ENCODE measurements at places on chromosomes 4 and X.

DNA sequence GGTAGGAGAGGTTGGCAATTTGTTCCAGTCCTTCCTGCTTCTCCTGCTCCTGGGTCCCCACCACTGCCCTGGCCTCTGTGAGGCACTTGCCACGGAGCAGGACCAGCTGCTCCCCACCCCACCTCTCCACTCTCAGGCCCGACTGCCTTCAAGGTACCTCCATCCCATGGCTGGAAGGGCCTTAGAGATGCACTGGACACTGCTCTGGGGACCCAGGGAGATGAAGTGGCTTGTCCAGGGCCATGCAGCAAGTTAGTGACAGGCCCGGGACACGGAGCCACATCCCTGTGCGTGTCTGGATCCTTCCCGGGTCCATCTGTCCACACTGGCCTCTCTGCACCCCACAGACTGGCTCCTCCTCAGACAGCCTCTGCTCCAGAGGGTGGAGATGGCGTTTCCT, 105.3 kb downstream of the CPZ start:
- no peak for DNase-seq

DNA sequence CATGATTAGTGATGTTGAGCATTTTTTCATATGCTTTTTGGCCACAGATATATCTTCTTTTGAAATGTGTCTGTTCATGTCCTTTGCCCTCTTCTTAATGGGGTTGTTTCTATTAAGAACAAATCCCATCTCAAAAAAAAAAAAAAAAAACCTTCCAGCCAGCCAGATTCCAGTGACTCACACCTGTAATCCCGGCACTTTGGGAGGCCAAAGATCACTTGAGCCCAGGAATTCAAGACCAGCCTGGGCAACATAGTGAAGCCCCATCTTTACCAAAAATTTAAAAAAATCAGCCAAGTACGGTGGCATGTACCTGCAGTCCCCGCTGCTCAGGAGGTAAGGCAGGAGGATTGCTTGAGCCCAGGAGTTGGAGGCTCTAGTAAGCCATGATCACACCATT, 5.1 kb downstream of the RAB33B start:
- no peak for DNase-seq

DNA sequence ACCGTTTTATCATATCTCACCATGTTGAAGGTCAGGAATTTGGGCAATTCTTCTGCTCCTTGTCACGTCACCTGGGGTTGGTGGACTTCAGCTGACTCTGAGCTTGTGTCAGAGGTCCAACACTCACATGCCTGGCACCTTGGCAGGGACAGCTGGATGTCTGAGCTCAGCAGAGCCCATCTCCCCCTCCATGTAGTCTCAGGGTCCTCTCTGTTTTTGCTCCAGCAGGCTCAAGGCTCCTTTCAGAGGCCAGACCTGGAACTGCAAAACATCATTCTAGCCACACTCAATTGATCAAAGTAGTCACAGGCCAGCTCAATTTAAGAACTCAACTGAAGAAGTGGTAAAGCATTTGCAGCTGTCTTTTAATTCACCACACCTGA, 45.4 kb downstream of the EDNRA start:
- no peak for DNase-seq

GRCh38 chr4:28241021-28241420, 1380.4 kb downstream of the STIM2 start:
- no peak for DNase-seq

GRCh38 chrX:77009691-77010090, 437.5 kb upstream of the FGF16 start:
- no peak for DNase-seq

- DNase-seq = no peak
These were observed 25.6 kb downstream of the DHRSX start for GRCh38 chrX:2474963-2475726.

DNA sequence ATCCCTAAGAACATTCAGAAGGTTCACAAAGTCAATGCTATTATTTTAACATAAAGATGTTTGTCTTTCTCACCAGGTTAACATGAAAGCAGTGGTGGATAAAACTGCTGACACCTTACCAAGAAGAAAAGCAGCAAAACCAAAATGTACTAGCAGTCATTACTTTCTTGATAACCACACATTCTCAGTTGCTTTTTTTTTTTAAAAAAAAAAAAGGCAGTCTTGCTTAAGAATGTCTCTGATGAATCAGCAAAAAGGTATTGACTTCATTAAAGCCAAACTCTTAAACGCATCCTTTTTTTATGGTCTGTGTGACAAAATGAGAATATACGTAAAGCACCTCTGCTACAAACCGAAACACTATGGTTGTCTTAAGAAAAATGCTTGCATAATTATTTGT, 31.9 kb downstream of the CDKL2 start:
- no peak for DNase-seq

- DNase-seq = no peak
These were observed 16.1 kb downstream of the BEND4 start for GRCh38 chr4:42136371-42136770.

GRCh38 chr4:87037671-87038334, 103.0 kb downstream of the AFF1 start:
- DNase-seq = no peak

DNA sequence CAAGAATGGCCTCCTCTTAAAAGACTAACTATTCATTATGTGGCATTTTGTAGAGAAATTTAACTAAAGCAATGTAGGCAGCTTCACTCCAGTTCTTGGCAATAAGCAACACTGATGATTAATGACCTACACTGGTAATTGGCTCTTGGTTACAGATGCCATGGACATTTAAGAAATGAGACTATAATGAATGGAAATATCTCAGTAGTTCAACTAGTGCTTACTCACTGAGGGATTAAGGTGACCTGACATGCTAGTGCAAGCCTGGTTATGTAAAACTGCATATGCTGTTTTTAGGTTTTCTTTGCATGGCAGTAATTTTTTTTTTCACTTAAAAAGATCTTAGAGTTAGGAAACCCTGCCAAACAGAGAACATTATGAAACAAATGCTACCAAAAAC, 152.7 kb upstream of the AADAT start:
- DNase-seq = no peak

Data from activated naive CD4-positive, alpha-beta T cell treated with anti-CD3 and anti-CD28 coated beads, Interleukin-2, amount 50 U/mL, for 16 hours (primary cell).